ENCODE measurements at places on chromosomes 6 and 20.

GRCh38 chr6:128803911-128804310 is 79.0 kb upstream of the LAMA2 start:
- no peak for DNase-seq

DNA sequence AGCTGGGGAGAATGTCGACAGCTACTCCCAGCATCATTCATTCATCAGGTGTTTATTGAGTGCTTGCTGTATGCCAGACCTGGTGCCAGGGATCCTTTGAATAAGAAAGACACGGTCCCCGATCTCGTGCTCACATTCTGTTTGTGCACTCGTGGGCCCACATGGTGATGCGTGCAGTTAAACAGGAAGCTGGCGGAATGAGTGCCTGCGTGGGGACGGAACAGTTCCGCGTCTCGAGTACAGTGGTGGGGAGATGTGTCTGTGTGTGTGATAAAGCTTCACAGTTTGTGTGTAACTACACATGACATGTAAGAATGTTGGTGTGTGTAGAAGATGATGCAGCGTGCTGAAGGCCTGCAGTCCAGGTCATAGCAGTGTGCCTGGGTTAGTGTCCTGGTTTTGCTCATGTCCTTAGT is 6.5 kb downstream of the RBM38 start:
- peak; percentile 34 for DNase-seq

DNA sequence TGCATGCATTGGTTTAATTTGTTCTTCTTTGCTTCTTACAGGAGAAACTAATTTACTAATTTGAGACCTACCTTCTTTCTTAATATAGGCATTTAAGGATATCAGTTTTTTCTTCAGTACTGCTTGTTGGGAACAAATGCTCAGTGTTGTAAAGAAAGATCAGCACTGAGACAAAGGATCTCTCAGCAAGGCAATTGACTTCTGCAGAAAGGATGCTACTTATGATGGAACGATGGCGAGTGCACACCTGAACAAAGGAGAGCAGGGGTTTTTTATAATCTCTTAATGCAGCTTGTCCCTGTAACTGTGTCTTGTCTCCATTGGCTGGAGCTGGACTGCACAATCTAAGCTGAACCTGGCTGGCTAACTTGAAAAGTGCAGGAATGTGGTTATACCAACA is 64.2 kb downstream of the RPP21 start:
- DNase-seq = no peak

DNA sequence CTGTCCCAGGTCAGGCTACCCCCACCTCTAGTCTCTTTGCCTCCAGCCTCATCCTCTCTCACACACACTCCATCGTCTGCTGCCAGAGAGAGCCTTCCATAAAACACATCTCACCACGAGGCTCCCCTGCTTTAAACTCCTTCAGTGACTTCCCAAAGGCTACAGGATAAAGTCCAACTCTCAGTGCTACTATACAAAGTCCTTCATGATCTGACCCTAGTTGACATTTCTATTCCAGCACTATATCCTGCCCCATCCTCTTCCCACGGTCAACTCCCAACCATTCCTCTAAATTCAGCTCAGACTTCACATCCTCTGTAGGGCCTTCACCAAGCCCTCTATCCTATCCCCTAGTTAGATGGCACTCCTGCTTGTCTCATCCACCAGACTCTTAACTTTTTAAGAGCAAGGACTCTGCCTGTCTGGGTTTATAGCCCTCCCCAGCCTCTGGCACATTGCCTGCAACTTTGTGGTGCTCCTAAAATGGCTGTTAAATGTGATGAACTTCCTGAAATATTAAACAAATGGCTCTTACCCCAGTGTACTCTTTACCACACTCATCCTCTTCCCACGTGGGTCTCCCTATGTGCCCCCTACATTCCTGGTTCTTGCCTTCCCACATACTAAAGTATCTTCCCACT is 36.1 kb downstream of the KIF16B start:
- DNase-seq = no peak

- no peak for DNase-seq
Observed at GRCh38 chr6:14925025-14925698, 320.7 kb upstream of the JARID2 start.

- no peak for DNase-seq
Observed at GRCh38 chr20:8443464-8444072, 311.5 kb downstream of the PLCB1 start.

- peak; percentile 4 for DNase-seq
Observed at GRCh38 chr6:18121580-18122127, 823 bp downstream of the NHLRC1 start.

GRCh38 chr6:80366714-80367113 is 260.2 kb downstream of the BCKDHB start:
- DNase-seq = no peak

DNA sequence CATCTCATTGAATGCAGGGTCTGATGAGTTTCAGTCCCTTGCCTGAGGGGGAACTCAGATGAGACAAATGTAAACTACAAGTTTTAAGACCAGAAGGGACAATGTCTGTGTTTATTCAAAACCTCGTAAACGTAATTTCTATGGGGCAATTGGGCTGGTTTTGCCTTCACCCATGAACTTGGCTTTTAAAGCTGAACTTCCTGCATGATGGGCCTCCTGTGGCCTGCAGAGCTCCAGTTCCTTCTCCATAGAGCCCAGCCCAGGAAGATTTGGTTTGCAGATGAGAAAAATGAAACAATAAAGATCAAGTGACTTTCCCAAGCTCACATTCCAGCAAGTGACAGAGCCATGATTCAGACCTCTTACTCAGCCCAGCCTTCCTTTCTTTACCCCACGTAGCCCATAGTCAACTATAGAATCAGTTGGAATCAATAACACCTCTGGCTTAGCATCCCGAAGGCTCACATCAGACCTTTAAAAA is 612.3 kb downstream of the UTRN start:
- no peak for DNase-seq

GRCh38 chr20:62059401-62059800 is 6.3 kb downstream of the TAF4 start:
- DNase-seq = no peak

GRCh38 chr20:2749951-2750490 is 50.4 kb downstream of the CPXM1 start:
- DNase-seq = no peak

DNA sequence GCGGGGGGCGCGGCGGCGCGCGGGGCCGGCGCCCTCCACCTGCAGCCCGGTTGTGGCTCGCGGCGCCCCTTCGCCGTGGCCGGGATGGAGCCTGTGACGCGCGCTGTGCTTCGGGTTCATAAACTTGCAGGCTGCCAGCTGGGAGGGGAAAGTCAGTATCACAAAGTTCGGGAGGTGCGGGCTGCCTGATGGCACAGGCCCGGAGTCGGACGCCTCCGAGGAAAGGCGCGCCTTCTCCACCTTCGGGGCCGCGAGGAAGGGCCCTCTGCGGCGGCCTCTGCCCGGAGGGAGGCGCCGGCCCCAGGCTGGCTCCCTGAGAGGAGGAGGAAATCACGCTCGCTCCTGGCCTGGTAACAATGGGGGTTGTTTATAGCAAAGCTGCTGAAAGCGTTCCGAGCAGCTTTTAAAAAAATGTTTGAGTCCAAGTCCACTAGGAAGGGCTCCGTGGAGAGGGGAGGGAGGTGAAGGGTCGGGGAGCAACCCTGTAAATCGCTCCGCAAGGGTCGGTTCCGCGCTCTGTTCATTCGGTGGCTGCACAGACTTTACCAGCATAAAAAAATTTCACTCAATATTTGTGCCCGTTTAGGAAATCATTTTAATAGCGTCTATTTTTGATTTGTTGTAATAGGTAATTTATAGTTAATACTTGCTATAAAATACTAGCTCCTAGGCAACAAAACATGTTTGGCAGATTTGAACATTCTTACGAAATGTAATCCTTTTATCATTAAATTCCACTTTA is 1.0 kb downstream of the AFDN start:
- no peak for DNase-seq

GRCh38 chr6:99602520-99603420 is 3.9 kb upstream of the PRDM13 start:
- no peak for DNase-seq

DNA sequence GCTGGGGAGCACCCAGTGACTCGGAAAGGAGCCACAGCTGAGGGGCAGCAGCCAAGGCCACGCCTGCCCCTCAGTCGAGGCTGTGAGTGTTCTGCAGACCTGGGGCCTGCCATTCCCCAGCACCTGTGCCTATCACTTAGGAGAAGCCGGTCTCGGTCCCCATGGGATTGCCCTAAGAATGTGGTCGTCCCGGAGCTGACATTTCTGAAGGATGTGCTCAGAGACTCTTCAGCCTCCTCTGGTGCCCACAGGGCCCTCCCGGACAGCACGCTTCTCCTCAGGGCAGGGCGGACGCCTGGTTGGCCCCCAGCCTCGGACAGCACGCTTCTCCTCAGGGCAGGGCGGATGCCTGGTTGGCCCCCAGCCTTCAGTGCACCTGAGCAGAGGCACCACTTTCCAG is 223.9 kb downstream of the ERMARD start:
- no peak for DNase-seq

DNA sequence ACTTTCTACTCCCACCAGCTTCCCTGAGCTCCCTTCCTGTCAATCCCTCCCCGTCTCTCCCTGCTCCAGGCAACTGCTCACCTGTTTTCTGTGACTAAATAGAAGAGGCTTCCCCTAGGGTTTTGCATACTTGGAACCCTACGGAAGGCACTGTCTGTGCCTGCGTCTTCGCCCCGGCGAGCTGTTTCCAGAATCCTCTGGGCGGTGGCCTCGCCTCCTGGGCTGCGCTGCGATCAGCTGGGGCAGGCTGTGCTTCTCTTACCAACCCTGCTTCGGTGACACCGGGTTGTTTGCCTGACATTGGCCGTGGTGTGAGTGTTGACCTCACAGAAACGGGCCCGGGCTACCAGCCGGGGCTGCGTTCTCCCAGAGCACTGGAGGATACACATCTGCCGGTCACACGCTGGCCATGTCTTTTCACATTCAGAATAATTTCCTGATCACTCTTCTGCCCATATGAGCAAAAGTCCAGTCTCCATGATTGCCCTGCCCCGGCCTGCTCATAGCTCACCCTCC is 29.4 kb upstream of the CCR6 start:
- no peak for DNase-seq

DNA sequence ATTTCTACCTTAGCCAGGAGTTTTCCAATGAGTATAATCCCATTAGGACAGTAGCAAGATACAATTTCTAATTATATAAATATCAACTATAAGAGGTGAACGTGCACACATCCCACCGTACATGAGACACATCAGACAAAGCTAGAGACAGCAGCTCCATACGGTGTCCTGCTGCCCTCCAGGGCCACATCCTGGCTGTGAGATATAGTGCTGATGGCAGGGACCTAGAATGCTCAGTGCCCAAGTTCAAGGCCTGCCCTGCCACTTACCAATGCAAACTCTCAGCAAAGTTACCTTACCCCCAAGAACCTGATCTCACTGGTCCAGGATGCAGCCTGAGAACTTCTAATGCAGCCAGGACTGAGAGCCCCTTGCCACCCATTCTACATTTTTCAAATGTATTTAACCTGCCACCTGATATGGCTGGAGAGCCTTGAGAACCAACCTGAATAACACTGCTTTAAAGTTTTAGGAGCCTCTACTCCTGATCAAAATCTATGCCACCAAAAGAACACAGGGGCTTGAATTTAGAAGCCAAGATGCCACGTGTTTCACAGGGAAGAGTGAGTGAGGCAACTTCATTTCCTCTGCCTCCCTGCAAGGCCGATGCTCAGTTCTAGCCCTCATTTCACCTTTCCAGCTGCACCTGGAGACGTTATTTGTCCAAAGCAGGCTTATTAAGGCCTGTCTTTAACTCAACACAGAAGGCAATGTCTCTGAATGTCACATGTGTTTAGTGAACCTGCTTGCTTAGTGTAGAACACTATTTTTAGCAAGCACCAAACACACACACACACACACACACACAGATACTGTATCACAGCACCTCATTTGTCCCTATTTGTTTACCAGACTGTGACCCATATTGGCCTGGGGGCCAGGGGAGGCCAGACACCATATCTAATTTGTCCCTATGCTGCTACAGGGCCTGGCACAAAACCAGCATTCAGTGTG is 6.1 kb downstream of the NFATC2 start:
- DNase-seq = no peak

- no peak for DNase-seq
Observed at GRCh38 chr20:2207770-2208097, 88.1 kb upstream of the TGM3 start.

GRCh38 chr6:73004861-73005260 is 220.4 kb downstream of the KHDC1L start:
- no peak for DNase-seq

All from DND-41 (cell line).